ENCODE measurements at places on chromosomes 1 and 21.

GRCh38 chr1:150928286-150928685, 2.1 kb downstream of the SETDB1 start:
- no peak for DNase-seq

DNA sequence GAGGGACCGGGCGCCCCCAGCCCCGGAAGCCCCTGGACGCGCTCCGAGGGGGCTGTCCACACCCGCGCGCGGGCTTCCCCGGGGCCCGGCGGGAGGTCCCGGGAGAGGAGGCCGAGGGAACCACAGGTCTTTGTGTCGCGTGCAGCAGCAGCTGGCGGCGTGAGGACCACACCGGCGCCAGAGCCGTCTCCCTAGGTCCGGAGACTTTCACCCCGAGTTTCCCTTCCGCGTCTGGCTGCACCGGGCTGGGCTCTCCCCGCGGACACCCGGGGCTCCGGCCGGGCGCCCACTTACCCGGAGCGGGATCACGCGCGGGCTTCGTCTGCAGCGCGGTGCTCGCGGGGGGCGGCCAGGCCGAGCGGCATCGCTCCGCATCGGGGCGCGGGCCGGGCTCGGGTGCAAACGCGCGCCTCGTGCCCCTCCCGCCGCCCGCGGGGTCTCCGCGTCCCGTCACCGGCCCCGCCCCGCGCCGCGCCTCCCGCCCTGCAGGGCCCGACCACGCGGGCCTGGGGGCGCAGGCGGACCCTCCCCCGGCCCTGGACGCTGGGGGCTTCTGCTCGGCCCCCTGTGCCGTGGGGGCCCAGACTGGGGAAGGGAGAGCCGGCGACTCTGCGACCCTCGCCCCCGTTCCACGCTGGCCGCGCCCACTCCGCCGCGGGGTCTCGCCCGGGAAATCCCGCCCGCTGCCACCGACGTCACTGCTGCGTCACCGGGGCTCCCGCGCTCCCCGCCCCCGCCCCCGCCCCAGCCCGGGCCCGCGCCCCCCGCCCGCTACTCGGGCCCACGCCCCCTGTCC, at the start of gene GNG4:
Gene GNG4 (minus strand): TSS at position 417 of the 796 bp plus-strand sequence. CDS start 65,946 bp downstream, outside the sequence.
- DNase-seq: peak; percentile 61

GRCh38 chr1:238492271-238492670, 601.5 kb upstream of the ZP4 start:
- no peak for DNase-seq

- no peak for DNase-seq
Observed at GRCh38 chr1:220124542-220124941, 30.6 kb downstream of the IARS2 start.

DNA sequence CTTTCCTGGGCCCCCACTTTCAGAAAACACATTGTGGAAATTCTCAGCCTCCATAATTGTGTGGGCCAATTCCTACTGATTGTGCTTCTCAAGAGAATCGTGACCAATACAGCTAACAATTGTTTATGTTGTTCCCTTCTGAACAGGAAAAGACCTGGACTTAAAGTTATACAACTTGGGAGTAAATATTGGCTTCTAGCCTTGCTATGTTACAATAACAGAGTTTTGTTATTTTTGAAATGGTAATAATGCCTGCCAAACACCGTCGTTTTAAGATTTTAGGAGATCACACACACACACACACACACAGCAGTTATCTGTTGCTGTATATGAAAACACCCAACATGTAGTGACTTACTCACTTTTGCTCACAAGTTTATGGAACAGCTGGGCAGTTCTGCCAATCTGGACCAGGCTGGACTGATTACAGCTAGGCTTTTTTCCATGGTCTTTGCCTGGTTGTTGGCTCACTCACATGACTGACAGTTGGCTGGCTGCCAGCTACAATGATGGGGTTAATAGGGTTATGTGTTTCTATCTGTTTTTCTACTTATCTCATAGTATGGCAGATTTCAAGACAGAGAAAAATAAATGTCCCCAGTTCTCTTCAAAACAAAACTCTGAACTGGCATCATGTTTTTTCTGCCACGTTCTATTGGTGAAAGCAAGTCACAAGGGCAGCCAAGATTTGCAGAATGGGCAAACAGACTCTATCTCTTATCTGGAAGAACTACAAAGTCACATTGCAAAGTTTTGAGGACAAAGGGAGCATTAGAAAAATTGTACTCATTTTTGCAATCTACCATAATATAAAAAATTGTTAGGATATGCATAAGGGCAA, 447.5 kb downstream of the NEGR1 start:
- DNase-seq: no peak

DNA sequence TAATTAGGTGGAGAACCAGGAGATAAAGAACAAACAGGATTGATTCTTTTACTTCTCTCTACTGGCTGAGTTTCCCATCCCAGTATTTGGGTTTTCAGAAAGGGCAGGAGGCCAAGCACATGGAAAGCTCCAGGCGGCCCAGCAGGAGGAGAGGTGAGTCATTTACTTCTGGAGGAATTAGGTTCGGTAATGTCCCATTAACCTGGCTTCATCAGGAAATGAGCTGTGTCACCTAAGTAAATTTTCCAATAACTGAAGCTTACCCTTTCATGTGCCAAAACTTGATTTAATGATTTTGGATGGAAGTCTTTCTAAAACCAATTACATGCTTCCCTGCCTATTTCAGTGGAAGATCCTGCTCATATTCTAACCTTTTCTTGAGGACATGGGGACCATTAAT, 257.6 kb upstream of the USP24 start:
- no peak for DNase-seq

DNA sequence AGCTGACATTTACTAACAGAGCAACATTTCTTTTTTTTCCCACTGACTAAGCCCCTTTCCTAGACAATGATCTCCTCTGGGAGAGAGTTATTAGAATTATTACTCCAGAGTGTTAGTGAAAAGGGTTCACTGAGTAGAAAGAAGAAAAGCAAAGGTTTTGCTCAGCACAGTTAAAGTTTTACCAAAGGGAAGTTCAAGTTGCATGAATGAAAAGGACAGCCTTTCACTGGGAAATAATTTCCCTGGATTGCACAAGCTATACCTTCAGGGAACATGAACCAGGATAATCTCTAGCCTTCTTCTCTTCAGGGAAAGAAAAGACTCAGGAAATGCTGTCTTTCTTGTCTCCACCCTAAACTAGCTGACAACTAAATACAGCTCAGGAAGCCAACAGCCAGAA, 71.4 kb upstream of the ESRRG start:
- no peak for DNase-seq

DNA sequence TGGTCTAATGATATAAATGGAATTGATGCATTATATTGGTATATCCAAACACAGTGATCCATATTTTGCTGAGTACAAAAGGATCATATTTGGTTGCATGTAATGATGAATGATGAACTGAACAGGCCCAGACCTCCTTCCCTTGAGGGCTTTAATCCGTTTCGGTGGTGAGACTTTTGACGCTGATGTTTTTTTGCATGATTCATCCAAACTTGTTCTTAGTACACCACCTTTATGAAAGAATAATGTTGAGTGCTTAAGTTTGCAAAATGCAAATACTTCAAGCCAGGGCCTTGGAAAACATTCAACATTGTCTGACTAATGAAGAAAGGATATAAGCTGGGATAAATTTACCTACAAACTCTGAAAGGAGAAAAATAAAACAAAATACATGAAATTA, 19.2 kb downstream of the HOOK1 start:
- DNase-seq: no peak

DNA sequence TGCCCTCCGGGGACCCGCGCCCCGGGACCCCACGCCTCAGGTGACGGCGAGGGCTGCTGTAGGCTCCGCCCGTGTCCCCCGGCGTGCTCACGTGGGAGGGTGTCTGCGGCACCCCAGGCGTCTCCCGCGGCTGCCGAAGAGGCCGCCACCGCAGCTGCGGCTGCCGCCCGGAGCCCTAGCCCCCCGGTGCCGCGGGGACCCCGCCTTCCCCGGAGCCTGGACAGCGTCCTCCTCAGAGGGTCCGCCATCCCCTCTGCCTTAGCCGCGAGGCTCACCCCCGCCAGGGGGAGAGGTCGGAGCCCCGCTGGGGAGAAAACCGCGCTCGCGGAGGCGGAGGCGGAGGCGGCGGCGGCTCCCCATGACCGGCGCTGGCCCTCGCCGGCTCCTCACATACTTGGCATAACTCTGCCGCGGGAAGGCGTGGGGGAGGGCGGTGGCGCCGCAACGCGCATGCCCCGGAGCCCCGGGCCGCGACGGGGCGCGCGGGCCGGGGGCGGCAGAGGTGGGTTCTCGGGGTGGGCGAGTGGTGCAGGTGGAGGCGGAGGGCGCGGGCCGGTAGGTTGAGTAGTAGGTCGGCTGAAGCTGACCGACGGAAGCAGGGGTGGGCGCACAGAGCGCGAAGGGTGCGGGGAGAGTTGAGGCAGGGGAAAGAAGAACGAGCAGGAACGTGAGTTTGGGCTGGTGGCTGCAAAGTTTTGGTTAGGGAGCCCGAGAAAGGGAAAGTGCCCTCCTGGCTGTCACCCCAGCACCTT, 700 bp upstream of the SYDE2 start:
- DNase-seq: peak; percentile 15

- DNase-seq: no peak
Observed at GRCh38 chr1:168687816-168688215, 41.2 kb downstream of the DPT start.

- DNase-seq: no peak
Observed at GRCh38 chr21:17802572-17802971, 16.6 kb downstream of the C21orf91 start.

DNA sequence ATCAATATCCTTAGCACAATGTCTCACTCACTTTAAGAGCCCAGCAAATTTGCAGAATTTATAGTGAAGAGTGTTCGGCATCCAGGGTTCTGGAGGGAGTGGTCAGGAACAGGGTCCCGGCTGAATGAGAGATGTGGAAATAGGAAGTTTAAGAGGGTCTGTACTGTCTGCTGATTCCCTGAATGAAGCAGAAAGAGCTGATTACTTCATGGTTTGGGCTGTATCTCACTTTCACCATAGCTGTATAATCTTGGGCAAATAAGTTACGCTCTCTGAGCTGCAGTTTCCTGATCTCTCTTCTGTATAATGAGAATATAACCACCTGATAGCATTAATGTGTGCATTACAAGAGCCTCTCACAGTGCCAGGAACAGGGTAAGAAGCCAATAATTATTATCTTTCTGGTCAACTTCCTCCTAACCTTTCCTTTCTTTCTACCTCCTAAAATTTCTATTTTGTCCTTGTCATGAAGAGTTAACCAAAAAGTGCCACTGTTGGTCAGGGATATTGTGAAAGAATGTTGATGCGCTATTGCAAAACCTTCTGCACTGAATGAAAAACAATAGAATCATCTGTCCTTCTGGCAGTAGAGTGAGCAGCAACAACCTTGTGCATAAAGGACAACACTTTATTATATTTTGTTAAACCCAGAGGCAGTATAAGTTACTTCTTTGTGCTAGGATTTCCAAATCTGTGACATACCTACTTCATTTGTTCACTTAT, 14.7 kb upstream of the PTGFR start:
- DNase-seq: no peak

- peak; percentile 100 for DNase-seq
Observed at GRCh38 chr1:39490596-39491145, 765 bp upstream of the BMP8A start.

DNA sequence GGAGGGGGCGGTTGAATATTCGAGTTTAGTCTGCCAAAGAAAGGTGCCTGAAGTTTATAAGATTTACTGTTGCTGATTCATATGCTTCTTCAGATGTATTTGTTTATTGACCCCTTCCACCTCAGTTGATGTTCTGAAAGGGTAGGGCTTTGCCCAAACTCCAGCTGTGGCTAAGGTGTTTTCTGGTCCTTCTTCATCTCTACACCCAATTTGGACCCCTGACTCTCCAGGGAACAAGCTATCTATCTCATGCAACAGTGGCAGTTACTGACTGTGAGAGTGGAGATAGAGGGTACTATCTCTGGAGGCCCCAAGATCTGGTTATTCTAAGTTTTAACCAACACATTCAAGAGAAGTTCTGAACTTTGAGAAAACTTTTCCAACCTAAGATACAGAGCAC, 12.6 kb upstream of the ALG14 start:
- DNase-seq: no peak

DNA sequence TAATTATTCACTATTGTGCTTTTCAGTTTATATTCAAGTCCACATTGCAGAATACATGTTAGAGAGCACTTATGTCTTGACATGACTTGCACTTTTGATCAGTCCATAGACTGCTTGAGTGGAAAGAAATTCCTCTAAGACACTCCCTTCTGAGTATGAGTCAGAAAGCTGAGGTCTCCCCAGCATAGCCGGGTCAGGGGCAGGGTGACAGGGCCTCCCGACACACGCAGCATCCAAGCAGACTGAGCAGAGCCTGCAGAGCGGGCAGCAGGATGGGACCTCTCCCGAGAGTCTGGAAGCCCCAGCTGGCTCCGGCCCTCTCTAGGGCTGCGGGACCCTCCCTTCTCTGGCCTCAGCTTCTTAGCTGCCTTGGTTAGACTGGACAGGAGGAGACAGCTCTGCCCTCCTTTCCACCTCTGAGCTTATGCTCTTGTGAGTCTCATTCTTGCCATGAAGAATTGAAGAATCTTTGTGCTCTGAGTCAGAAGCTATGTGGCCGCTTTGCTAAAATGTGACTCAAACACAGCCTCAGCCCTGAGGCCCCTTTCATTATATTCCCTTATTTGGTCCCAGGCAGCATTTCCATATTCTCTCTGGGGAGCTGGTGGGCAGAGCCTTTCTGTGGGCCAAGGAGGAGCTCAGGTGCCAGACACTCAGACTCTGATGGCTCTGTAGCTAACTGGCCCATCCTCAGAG, 11.2 kb upstream of the CAPN2 start:
- no peak for DNase-seq

DNA sequence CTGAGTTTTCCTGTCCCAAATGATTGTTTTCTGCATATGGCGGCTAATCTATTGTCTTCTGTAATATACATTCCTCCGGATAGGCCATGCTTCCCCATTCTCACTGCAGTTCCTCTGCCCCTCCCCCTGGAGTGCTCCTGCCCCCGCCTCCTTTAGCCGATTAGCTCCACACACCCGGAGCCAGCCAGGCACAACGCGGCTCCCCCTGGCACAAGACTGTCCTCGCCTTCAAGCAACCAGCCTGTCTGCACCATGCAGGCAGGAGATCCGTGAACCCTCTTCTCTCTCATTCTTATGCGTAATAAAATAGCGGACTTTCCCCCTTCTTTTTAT, 18.0 kb downstream of the SERTAD4 start:
- DNase-seq: no peak

DNA sequence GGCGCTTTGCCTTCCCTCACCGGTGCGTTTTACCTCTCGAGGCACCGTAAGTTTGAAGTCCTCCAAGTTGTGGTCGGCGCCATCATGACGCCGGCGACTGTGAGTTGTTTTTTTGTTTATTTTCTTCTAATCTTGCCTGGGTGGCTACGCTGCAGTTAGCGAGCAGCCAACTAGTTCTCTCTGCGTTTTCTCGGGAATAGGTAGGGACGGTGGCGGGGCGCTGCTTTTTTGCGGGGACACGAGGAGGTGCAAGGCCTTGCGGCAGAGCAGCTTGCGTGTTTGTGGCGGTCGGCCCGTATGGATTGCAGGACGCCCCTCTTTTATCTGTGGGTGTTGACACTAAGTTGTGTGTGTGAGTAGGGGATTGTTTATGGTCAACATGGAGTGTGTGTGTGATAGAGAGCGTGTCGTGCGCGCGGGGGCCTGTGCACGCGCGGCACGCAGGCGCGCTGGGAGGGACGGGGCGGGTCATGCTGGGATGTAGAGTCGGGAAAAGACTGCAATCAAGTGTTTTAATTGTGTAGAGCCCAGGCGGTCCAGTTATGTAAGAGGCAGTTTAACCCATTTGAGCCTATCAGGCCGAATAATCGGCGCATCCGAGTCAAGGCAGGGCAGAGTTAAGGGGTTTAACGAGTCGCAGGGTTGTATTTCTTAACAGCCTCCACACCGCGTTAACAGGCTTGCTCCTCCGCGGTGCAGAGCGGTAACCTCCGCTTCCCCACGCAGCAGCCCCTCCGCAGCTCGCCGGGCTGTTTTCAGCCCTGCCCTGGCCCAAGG, 1.2 kb upstream of the NEGR1 start:
- DNase-seq: no peak
